ENCODE measurements at places on chromosomes 3 and 15.

GRCh38 chr3:121735047-121735696, 14.4 kb downstream of the GOLGB1 start:
- DNase-seq, result no peak

DNA sequence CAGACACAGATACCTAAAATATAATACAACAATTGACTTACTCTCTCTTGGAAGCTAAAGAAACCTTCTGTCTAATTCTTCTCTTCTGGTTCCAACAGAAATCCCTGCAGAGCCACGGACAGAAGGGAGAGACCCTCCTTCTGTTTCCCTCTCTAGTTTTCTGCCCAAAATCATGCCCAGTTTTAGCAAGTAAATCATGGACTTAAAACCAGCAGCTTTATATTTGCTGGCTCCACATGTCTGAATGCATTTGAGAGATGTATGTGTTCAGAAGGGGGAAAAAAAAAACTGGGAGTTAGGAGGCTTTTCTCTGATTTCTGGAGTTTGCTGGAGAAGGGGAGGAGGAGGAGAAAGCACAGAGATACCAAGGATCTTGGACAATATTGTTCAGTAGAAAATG, 147.1 kb downstream of the LSAMP start:
- no peak for DNase-seq

- DNase-seq, result no peak
Measured at GRCh38 chr3:71488391-71488809, 95.1 kb downstream of the FOXP1 start.

GRCh38 chr15:49044766-49045606, 1.3 kb downstream of the SECISBP2L start:
- DNase-seq, result no peak

DNA sequence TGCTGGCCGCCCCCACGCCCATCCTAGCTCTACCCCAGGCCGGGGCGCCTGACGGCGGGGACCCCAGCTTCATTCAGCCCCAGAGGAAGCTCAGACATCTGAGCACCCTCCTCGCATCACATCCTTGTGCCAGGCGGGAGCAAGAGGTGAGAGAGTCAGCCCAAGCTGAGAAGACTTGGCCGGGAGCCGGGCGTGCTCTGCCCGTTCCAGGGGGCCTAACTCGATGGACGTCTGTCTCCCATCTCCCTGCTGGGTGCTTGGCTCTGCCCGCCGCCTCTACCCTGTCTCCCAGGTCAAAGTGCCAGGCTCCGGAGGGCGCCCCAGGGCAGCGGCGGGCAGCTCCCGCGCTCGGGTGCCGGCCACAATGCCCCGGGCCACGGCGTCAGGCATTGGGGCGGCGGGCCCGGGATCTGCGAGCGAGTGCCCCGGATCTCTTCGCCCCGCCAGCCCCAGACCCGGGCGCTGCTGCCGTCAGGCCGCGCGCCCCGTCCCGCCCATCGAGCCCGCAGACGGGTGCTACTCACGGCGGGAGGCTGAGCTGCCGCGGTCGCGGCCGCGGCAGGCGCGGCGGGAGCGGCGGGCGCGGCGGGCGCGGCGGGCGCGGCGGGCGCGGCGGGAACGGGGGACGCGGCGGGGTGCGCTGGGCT, 388 bp downstream of the DAPK2 start:
- DNase-seq, result no peak

- DNase-seq, result no peak
Measured at GRCh38 chr15:53472883-53473282, 286.6 kb downstream of the WDR72 start.

DNA sequence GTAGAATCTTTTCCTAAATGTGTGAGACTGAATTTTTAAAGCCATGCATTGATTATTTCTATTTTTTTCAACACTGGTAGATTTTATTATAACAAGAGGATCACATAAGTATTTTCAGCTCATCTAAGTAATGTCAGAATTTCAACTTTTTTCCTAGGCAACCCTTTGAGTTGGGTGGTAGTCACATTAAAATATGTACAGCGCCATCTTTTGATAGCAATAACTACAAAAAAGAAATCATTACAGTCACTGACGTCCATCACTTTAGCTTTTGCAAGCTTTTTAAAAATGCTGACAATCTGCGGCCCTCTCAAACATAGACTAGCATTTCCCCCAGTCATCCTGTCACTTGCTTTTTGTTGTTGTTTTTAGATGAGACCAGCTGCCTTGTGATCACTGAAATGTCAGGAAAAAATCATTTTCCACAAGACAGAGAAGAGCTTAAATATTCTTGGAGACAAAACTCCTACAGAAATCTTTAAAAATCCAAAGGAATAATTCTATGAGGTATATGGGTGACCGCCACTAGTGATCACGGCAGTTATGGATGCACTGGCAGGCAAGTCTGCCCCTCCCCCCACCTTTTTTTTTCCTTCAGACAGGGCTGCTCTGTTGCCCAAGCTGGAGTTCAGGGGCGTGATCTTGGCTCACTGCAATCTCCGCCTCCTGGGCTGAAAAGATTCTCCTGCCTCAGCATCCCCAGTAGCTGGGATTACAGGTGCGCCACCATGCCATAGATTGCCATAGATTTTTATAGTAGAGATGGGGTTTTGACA, 384.0 kb upstream of the KCNMB2 start:
- no peak for DNase-seq

DNA sequence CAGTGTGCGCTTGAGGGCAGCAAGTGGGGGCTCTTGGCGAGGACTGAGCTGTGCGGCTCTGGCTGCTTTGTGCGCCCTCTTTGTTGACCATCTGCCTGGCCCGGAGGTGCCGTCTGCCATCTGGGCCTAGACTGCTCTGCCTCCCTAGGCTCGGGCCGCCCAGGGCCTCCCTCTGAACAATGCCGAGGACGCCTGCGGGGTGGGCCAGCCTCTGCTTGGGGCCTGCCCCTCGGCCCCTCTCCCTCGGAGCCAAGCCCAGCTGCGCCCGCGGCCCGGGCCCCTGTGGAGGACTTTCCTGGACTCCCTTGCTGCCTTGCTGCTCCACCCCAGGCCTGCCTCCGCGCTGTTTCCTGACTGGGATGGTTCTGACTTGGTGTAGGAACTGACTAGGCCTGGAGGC, 31.9 kb upstream of the SPSB4 start:
- no peak for DNase-seq

DNA sequence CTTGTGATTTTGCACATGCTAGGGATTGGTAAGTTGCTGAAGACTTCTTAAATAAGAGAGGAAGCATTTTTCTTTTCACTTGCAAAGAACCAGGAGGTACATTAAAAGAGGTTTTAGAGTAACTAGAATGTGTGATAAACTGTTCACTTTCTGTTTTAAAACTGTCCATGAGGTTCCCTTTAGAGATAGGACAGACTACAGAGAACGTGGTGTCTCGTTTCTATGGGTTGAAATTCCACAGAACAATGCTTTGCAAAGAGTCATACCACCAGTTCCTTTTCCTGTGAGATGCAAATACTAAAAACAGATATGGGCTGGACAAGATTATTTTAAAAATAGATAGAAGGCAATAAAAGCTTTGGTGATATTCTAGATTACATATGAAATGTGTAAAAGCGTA, 372.8 kb downstream of the TIGIT start:
- DNase-seq, result no peak

- DNase-seq, result no peak
Measured at GRCh38 chr15:89346516-89347231, 12.1 kb upstream of the POLG start.

GRCh38 chr3:38401246-38401962, 52.3 kb upstream of the ACVR2B start:
- no peak for DNase-seq

DNA sequence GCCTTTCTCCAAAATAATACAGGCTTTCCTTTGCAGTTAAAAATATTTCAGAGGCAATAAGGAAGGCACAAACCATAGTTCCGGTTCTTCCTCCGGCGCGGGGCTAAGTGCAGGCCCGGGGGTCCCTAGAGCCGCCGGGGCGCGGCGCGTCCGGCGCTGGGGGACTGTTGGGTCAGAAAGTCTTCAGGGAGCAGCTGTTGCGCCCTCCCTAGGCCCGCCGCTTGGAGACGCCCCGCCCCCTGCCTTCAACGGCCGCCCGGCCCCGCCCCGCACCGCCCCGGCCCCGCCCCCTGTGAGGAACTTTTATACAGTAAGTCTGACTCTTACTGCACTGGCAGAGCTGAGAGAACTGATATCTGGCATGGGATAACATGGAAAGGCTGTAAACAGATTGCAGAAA, 283.1 kb upstream of the ARL6 start:
- no peak for DNase-seq

DNA sequence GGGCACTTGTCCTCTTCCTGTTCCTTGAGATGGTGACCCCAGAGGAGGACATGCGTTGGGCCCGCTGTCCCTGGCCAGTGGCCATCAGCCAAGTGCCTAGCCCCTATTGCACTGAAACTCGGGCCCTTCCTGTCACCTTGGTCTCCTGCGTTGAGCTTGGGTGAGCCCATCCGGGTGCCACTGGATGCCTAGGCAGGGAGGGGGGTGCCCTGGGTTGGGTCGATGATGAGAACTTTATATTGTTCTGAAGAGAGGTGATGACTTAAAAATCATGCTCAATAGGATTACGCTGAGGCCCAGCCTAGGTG, 221.8 kb downstream of the SNRPN start:
- DNase-seq, result no peak

DNA sequence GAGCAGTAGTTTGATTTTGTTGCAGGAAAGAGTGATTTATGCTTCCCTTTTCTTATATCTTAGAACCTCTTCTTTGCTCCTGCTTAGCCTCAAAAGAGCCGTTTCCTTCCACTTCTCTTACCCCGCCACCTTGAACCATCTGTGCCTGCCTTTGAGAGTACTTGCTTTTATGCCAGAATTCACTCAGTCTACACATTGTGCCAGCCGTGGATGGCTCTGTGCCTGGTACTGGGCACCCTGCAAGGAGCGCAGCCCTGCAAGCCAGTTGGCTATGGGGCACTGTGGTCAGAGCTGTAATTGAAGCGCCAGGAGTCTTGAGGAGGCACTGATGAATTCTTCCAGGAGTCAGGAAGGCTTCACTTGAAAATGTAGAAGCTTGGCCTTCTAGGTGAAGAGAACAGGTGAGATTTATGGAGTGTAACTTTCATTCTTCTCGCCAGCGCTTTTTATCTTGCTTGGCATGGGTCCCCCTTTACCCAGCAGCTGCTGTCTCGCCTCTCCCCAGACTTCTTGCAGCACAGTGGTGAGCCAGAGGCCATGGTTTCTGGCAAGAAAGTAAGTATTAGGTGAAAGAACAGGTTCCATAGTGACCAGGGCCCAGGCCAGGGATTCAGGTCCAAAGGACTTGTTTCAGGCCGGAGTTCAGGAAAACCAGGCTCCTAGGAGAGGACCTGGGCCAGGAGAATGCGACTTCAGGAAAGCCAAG, 4.9 kb downstream of the TMED3 start:
- DNase-seq, result no peak

GRCh38 chr3:16884084-16884747, 539 bp upstream of the PLCL2 start:
- no peak for DNase-seq

DNA sequence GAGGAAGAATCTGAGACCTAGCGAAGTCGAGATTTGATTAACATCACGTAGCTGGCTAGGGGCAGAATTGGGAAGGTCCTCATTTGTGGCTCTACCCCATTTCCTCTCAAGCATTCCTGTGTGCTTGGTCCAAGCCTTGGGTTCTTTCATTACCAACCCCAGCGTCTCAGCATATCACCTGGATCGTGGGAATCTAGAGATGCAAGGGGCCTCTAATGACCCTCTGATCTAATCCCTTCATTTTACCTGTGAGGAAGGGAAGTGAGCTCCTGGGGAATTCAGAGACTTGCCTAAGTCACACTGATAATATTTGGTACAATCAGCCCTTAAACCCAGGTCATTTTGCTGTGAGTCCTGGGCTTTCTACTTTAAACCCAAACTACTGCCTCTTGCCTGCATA, 2.0 kb downstream of the GPR87 start:
- DNase-seq, result no peak

DNA sequence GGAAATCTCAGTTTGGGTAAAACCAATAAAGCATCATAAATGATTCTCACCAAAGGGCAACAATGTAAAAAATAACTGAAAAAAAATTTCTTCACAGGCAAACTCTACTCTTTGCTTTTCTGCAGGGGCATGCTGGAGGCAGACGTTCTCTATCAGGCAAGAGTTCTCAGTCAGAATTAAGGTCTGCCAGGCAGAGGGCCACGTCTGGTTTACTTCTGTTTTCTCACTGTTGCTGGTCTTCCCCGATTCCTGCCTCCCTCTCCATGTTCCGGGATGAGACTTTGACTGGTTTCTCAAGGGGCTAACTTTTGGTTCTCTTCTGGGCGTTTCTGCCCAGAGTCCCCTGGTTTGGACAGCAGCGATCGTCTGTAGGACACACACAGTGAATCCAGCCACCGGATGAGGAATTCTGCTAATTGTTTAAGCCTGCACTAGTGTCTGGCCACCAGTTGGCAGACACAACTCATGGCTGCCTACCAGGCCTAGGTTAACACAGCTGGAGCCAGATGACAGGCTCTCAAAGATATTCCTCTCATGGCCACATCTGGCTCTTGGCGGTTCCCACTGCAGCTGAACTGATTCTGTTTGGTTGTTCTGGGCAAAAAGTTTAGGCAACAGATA, 273.1 kb downstream of the FOXP1 start:
- no peak for DNase-seq

GRCh38 chr15:25891081-25891480, 28.0 kb upstream of the ATP10A start:
- DNase-seq, result no peak

DNA sequence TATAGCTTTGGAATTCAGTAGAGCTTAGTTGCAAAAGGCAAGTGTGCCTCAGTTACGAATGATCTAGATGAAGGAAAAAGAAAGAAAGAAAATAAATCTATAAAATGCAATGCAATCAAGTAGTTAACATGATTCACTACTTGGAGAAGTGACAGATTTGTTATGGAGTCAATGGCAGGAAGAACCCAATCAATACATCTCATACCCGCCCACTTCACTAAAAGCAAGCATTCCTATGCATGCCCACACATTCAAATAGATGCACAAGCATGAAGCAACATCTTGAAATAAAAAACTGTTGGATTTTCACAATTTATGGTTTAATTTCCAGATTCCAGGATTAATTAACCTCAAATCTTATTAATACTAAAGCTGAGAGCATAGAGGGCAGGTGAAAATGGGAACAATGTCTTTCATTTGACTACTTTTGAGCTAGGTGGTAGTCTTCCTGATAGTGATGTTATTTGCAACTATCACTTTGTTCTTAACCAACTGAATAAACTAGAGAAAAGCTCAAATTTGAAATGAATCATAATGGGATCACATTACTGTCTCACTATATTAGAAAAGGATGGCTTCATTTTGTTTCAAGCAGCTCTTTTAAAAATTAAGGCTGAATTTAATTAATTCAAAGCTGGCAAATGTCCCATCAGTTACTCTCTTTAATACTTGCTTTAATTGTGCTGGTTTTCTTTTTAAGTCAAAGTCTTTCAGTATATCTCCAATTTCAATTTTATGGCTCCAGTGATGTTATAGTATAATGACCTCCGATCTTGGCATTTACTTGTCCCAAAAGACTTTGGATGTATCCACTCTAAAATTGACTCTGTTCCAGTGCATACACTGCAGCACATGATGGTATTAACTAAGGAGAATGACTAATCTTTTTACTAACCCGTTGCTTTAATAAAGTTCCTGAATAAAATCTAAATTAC, 46.7 kb upstream of the CCDC50 start:
- no peak for DNase-seq

GRCh38 chr15:86653344-86654197, 573.9 kb downstream of the AGBL1 start:
- no peak for DNase-seq
